Hepatic stellate cell (primary cell): ENCODE measurements at places on chromosomes 11 and 22.

DNA sequence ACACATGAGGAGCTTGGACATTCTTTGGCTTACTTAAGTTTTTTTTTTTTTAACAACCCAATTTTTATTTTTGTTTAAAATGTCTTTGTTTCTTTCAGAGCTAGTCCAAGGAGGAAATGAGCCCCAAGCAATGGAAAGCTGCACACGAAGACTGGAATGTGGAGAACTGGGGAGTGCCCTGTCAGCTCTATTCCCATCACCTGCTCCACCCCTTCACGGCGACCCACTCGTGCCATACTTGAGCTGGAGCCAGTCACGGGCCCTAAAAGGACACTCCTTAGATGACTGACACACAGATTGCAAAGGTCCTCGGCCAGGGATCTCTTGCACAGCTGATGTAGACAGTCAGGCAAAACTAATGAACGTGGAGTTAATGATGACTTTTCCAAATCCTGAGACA is 10.6 kb upstream of the SLC25A18 start:
- no peak for DNase-seq

- no peak for DNase-seq
Measured at GRCh38 chr22:49765951-49766350, 61.7 kb downstream of the BRD1 start.

- DNase-seq: peak; percentile 43
Measured at GRCh38 chr11:9091044-9091922, at the start of gene SCUBE2. SCUBE2 (minus strand) TSS chr11:9091599; CDS start chr11:9091528, 71 bp downstream.

- DNase-seq: no peak
Measured at GRCh38 chr11:10414181-10414580, 40.9 kb upstream of the AMPD3 start.
